ENCODE measurements at places on chromosomes 4 and X.

DNA sequence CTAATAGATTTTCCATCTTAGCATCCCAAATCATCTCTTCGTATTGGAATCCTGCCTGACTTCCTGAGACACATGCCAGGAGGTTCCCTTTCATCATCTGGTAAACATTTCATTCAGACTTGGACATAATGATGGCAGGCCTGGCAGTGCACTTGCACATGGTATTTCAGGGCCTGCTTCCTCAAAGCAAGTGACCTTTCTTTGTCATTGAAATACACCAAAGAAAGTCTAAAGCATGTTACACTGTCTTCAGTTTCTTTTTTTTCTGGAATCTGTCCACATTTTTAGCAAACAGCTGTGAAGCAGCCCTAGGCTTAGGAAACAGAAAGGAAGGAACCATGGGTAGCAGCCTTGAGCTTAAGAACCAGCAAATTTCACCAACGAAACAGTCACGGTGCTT, 205.9 kb upstream of the VCX start:
- no peak for DNase-seq

DNA sequence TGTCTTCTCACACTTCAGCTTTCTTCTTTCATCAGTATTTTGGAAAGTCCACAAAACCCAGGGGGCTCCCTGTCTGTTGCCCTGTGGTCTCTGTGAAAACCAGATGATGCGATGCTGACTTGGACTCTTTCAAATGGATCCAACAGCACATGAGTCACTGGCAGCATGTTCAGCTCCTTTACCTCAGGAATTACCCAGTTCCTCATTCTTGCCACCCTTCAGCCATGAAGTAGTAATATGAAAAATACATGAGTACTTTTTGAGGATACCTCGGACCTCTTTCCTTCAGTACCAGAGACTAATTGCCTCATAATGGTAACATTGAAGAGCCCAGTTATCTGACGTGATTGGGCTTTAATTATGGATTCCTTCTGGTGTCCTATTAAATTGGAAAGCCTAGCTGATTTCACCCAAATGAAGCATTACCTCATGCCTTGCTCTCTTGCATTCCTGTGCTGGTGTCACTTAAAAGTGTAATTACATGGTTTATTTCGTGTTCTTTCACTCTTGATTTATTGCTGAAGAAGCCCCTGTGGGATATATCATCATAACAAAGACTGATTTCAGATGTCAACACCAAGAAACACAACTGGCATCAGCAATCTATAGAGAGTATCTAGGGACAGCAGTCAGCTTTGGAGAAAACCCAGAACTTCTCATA, 63.4 kb downstream of the NFKB1 start:
- DNase-seq, result no peak

DNA sequence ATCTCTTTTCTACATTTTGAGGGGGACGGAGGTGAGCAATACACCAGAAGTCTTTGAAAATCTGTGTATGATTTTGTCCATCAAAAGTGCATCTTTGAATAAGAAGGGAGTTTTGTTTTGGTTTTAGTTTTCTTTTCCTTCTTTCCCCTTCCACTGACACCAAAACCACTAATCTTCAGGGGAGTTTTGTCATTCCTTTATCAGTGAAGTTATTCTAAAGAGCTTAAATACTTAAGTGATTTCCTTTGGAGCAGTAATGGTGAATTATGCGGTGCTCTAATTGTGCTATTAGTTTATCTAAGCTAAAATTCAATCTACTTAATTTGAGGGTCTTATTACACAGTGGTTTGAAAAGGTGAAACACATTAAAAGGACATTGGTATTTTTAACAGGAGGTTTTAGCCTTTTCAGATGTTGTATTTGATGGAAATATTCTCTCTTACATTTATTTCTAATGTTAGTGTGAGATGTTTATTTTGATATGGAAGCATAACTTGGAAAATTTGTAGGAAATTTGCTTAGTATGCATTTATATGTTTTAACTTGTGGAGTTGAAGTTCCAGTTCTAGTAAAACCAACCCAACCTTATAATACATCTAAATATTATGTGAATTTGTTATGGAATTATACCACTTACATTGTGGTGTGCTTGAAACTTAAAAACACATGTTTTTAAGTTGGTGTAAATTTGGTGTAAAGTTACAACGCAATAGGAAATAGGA, 124.9 kb downstream of the PCDH7 start:
- DNase-seq, result no peak

DNA sequence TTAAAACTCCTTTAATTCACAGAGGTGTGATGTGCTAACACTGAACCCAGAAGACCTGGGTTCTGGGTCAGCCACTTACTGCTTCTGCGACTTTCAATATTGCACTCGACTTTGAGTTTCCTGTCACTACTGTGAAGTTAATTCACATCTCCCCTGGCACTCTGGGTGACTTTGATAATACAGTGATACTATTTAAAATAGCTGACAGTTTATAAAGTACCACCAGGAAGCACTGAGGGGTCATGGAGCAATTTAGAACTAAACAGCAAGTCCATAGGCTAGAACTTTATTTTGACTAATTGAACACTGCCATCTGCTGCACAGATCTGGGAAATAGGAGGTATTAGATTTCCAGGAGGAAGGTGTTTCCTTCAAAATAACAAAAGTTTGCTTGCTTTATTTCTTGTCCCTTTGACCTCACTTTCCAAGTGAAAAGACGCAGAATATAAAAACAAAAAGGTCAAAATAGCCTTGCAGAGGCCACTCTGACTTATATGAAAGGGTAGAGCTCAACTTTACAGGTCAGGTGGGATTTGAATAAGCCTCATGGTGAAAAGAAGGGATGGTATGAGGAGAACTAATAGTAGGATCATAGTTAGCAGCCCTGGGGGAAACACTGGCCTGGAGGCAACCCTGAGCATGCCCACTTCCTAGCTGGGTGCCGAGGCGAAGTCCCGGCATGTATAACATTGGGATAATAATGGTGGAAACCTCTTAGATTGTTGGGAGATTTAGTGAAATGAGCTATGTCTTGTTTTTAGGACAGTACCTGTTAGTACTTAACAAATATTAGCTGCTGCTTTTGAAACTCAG, 53.4 kb downstream of the ZNF518B start:
- peak; percentile 20 for DNase-seq

DNA sequence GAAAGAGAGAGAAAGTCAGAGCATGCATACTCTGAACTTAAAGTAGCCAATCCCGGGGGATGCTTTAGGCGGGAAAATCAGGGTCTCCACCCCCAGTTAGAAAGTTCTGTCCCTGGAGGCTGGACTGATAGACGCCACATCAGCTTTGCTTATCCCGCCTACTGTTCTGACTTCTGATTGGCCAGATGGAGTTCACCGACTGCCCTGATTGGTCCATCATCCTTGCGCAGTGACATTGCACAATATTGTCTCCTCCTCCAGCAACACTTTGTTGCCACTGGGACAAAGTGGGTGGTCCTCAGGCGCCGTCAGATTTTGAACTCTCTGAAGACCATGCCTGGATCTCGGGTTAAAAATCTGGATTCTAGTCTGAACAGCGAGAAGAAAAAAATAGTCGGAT, 50.3 kb downstream of the SSX3 start:
- DNase-seq, result no peak

DNA sequence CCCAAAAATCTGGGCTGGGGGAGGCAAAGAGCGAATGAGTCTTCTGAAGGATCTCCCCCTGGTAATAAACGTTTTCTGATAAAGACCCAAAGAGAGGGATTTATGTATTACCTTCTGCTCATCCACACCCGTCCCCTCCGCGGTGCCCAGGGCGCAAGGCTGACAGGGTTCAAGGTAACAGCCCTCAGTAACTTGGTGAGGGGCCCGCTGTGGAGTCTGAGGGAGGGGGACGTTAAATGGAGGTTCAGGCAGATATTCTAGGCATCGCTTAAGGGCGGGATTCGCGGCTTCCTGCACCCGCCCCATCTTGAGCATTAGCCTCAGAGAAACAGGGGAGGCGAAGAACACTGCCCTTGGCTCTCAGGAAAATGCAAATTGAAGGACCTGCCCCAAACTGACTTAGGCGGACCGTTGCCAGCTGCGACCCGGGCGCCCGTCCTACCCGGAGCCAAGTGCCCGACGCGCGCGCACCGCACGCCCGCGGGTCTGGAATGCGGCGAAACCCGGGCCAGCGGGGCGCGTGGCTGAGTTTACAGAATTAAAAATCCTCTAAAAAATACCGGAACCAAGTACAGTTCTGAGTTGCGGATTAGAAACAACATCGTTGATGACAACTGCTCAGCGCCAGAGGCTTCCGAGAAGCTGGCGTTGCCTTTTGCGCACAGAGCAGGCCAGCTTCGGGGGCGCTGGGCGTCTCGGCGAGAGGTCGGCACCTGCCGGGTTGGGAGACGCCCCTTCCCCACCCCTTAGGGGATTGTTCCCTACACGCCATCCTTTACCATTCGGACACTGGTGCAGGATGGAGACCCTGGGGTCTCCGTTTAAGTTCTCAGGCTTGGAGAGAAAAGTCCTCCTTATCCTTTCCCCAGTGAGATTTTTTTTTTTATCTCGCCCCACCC, 2.8 kb downstream of the HELT start:
- no peak for DNase-seq

- no peak for DNase-seq
Measured at GRCh38 chrX:15087747-15088146, 182.1 kb downstream of the ASB9 start.

DNA sequence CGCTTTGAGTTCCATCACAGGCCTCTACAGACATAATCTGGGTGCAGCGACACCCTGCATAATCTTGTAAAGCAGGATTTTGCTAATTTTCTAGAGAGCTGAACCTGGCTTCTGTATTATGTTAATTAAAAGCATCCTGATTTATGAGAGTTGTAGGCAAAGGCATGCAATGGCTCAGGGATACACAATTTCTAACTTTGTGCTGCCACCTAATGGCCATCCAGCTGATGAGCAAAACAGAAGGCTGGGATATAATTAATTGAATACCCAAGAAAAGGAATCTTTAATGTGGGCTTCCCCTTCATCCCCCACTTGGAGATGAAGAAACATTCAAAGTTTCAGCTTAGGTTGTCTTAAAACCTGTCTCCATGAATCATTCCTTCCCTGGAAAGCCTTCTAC, 78.1 kb downstream of the BMP15 start:
- peak; percentile 36 for DNase-seq

DNA sequence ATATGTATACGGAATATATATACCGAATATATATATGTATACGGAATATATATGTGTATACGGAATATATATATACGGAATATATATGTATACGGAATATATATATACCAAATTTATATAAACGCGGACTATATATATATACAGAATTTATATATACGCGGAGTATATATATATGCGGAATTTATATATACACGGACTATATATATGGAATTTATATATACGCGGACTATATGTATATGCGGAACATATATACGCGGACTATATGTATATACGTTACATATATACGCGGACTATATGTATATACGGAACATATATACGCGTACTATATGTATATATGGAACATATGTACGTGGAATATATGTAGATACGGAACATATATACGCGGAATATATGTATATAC, 78.6 kb downstream of the ARHGAP36 start:
- DNase-seq, result no peak

DNA sequence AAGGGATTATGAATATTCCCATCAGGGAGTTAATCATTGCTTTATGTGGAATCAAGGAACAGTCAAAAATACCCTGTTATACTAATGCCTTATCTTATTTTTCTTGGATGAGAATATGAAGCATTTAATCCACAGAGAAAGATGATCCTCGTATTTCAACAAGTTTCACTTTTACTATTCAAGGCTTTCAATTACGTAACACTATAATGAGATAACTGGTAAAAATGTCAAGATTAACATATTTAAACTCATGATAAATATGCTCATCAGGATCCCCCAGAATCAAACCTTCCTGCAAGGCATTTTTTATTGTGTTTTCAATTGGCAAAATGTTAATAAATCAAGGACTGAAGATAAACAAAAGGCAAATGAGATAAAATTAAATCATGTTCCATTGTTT, 5.1 kb downstream of the ZXDA start:
- no peak for DNase-seq

DNA sequence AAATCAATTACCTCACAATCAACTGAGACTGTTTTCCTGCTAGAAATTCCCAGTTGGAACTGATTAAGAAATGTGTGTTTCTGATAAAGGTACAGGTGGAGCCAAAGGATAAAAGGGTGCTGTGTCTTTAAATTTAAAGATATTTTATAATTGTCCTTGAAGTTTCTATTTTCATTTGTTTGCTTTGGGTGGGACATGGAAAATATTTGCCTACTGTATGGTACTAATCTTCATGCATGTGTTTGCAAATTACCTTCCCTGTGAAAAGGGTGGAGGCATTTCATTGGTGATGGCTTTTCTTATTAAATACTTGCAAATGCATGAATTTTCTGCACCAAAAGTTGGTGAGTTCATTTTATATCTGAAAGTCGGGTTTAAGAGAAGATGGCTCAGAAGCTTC, 215.9 kb downstream of the RELL1 start:
- no peak for DNase-seq

DNA sequence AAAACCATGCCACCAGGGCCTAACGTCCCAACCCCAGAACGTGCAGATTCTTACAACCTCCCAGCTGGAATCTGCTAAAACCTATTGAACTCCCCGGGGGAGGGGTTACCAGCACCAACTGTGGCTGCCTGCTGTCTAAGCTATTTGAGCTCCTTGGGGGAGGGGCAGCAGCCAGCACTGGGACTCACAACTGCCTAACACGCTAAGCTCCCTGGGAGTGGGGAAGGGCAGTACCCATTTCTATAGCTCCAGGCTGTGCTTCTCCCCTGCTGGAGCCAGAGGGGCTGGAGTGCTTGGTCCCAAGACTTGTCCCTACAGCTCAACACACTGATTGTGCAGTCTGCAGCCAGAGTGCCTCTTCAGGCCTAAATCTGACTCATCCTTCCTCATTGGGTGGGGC, 459.8 kb upstream of the FGF16 start:
- no peak for DNase-seq

DNA sequence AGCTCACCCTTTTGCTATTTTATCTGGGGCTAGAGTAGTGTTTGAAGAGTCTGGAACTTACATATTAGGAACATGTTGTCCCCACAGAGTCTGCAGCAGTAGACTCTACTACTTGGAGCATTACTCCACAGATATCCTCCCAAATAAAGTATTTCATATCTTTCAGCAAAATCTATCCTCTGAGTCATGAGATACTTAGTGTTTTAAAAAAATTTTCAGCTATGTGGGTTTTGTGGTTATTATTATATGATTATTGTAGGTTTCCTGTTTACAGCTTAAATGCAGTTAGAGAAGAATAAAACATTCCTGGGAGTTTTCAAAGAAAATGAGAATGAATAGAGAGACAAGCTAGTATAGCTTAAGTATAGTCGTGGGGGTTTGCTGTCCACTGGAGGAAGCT, 30.9 kb downstream of the PAGE2 start:
- DNase-seq, result no peak

DNA sequence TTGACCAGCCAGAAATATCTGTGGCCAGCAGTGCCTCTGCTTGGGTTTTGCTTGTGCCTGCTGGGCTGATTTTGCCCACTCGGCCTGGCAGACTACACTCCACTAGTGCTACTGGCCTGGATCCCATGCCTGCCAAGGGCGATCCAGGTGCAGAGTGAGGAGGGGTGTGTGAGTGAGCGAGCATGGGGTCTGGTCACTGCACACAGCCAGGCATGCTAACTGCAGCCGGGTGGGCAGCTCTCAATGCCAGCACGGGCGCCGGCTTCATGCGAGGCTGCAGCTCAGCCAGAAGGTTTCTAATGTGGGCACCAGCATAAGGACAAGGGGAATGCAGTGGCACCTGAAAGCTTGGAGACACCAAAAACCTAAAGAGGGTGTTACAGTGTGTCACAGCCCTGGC, 1161.4 kb downstream of the FSTL5 start:
- no peak for DNase-seq

GRCh38 chr4:37662861-37663390, 23.2 kb downstream of the RELL1 start:
- DNase-seq, result no peak

GRCh38 chr4:156169011-156169410, 215.3 kb upstream of the CTSO start:
- DNase-seq, result peak; percentile 11
